ENCODE measurements at places on chromosomes 6 and 20.

DNA sequence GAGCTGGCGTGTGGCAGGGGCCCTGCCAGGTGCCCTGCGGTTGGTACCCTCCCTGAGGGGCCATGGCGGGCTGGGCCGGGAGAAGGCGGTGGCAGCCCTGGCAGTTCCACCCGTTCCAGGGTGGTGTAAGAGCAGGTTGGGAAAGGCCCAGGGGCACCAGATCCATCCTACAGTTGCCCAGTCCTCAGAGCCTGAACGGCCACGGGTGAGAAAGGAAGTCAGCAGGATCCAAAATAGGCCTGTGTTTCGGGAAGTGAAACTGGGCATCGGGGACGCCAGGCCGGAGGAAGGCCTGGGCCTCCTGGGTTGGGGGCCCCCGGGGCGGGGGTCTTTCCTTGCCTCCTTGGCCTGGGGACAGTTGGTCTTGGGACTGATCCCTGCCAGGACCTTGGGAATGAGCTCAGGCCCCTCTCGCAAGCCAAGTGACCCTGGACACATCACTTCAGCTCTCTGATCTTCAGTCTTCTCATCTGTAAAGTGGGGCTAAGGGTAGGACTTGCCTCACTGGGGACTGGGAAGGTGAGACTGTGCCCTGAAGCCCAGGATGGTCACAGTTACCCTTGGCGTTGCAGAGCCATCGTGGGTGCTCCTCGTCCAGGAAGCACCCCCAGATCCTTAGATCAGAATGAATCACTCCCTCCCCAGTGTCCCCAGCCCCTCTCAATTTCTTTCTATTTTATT, 18.1 kb upstream of the NOL4L start:
- no peak for DNase-seq

DNA sequence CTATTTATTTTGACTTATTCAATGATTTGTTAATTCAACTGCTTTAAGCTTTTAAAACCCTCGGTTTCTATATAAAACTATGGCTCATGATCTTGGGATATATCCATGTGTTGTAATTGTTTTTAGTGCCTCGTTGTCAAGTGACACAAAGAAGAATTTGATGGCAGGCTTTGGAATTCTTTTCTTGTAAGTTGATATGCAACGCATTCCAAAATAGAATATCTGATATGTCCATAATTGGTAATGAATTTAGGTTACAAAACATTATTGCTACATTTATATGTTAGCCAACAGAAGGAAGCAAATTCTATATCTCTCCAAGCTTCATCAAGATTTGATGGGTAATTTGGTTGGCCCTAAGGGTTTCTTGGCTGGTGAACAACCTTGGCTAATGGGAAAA, 220.4 kb upstream of the RIMS1 start:
- DNase-seq: no peak

DNA sequence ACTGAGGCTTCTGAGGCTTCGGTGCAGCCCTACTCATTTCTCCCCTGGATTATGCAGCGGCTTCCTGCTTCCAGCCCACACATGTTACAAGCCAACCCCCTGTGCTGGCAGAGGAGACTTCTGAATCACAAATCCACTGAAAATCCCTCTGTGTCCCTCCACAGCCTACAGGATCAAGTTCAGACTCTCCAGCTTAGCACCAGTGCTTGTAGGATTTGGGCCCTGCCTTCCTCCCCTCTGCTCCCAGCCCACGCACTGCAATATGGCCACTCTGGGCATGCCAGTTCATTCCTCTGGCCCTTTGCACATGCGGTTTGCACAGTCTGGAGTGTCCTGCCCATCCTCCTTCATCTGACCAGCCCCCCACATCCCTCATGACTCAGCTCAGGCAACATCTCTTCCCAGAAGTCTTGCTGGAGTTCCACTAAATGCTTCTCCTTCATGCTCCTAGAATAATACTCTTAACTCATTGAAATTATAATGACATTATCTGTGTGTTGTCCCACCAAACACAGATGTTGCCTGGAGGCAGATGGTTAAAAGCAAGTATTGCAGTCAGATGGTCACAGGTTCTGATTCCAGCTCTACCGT, 15.9 kb upstream of the MDGA1 start:
- DNase-seq: no peak

GRCh38 chr20:20019123-20019522, 2.0 kb downstream of the NAA20 start:
- DNase-seq: no peak

DNA sequence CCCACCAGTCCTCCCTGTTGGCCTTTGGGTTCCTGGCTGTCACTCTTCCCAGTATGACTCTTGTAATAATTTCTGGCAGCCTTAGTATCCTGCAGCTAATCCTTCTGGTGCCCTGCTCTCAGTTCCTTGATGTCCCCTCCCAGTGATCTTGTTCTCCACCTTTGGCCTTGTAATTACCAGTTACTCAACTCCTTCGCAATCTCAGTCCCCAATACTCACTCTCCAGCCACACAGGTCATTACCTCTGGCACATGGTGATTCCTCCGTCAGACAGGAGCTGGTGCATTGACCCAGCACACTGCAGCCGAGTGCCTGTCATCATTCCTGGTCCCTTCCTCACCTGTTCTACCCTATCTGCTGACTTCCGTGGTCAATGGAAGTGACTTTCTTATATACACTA, 101.4 kb downstream of the FAM120B start:
- no peak for DNase-seq

DNA sequence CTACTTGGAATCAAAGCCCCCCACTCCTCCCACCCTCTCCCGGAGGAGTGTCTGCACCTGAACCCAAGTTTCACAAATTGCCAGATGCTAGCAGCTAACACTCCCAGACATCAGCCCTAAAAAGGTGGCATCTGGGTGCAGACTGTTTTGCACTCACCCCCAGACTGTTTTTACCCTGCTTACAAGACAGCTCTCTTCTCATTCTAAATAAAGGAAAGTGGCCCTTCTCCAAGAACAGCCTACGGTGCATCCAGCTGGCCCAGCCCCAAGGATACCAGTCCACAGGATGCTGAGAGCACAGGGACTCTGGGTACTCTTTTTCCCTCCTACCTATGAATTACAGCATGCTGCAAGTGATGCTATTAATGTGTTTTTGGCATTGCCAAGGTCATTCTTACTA, 842.0 kb upstream of the FLRT3 start:
- no peak for DNase-seq

DNA sequence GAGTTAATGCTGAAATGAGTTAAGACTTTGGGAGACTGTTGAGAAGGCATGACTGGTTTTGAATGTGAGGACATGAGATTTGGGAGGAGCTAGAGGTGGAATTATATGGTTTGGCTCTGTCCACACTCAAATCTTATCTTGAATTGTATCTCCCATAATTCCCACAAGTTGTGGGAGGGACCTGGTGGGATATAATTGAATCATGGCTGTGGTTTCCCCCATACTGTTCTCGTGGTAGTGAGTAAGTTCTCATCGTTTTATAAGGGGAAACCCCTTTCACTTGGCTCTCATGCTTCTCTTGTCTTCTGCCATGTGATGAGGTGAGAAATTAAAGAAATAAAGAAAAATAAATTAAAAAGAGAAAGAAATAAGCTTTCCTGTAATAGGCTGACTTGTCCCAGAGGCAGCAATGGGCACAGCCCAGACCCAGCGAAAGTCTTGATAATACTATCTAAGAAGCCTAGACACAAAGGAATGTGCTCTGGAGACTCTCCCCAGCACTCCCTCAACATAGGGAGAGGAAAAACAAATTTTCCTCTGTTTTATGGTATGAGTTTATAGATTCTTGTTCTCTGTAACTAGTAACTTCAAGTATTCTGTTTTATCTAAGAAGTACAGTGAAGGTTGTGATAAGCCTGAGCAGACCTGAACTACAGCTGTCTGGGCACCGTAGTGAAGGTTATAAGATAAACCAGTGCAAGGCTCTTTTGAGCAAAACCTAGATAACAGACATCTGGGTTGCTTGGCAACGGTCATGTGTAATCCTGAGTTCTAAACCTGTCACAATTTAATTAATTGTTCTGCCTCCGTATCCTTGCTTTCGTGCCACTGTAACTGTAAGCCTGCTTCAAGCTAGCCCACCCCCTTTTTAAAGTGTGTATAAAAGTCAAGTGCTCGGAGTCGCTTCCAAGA, 88.9 kb upstream of the ECI2 start:
- DNase-seq: no peak

GRCh38 chr6:82612475-82613039, 248.9 kb downstream of the TPBG start:
- DNase-seq: no peak

DNA sequence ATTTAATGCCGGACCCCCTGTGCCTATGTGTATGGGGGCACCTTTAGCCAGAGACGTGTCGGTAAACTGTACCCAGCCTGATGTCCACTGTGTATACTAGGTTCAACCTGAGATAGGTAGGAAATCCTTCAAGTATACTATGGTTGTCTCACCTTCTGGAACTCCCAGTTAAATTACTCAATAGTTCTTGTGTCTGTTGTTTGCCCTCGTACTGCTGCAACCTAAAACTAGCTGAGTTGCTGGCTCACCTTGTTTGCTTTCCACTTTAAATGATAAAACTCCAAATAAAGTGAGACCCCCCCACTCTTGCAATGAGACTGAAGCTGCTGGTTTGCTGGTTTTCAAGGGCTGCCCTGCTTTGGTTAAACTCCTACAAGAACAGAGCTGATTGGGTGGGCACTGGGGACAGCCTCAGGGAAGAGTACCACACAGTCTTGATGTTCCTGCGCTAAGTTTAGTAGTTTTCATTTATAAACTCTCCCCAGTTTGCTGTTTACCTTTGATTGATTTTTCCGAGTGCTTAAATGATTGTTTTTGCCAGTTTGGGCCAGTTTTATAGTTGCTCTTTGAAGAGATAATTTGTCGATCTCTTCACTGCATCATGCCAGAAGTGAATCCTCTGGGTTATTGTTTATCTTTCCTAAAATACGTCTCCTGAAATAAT, 1281.8 kb upstream of the MAP3K7 start:
- DNase-seq: no peak

- DNase-seq: no peak
These were observed at the start of gene NRSN1 for GRCh38 chr6:24125980-24126379. NRSN1 (plus strand) TSS chr6:24126215; CDS start chr6:24134328, 8,113 bp downstream.

- no peak for DNase-seq
These were observed 59.7 kb downstream of the HIVEP2 start for GRCh38 chr6:142885182-142885867.

- no peak for DNase-seq
These were observed 5.6 kb upstream of the RBCK1 start for GRCh38 chr20:402496-402885.

- no peak for DNase-seq
These were observed 151.9 kb downstream of the CDKAL1 start for GRCh38 chr6:20686142-20686541.

- no peak for DNase-seq
These were observed 289.9 kb upstream of the TSHZ2 start for GRCh38 chr20:52682237-52682636.

DNA sequence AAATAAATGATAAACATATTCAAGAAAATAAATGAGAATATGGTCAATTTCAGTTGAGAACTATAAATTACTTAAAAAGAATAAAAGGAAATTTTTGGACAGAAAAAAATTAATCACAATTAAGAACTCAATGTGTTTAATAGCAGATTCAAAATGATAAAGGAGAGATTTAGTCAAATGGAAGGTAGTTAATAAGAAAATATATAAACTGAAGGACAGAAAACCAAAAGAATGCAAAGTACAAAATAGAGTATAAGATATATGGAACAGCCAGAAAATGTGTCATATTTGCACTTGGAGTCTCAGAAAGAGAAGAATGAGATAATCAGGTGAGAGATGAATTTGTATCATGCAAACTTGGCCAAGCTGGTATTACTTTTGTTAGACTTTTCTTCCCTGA, 201.8 kb upstream of the ARID1B start:
- no peak for DNase-seq

DNA sequence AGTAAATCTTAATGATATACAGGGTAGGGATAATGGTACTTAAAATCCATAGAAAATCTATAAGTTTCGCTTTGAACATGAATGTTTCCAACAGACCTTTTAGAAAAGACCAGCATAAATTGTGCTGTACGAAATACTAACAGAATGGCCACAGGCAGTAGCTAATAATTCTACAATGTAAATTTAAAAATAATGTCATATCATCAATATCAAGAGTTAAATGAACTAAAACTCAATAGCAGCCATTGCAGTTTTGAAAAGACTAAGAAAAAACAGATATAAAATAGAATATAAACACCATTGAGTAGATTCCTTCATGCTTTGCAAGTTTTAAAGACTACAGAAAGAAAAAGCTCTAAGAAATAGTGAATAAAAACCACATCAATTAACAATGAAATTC, 14.7 kb downstream of the TBC1D32 start:
- no peak for DNase-seq

- no peak for DNase-seq
These were observed 585.3 kb upstream of the ARID1B start for GRCh38 chr6:156191895-156192294.

DNA sequence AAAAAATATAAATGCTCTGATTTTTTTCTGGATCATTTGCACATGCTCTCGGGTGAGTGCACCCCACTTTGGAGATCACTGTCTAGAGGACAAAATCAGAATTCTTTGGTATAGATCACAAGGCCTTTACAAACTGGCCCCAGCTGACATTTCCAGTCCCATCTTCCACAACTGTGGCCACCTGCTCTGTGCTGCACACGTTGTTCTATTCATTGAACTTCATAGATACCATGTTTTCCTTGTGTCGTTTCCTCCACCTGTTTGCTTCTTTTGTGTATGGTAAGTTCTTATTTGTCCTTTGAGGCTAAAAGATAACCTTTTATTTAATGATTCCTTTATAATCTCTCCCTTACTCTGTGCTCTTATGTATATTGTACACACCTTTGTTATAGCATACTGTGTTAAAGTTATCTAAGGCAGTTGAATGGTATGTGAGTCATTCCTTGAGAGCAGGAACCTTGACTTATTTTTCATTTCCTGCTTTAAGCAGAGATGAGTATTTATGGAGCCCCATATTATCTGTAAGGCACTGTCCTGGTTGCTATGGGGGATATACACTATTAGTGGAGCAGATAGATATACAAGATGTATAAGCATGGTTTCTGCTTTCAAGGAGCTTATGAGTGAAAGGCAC, 12.0 kb upstream of the SLC17A5 start:
- no peak for DNase-seq

GRCh38 chr6:134674562-134674961, 275.3 kb downstream of the ALDH8A1 start:
- no peak for DNase-seq

- no peak for DNase-seq
These were observed 64.0 kb downstream of the KIF13A start for GRCh38 chr6:17923401-17923863.

GRCh38 chr6:30060606-30061091, 416 bp upstream of the POLR1H start:
- DNase-seq: no peak

GRCh38 chr6:37583261-37583660, 83.6 kb upstream of the CCDC167 start:
- DNase-seq: no peak

Data from activated T-cell treated with anti-CD3 and anti-CD28 coated beads for 1 hour (primary cell).